ENCODE measurements at places on chromosomes 13 and 19.
A peak's percentile ranks its signal among the peaks of the same experiment; 100 is the strongest.

DNA sequence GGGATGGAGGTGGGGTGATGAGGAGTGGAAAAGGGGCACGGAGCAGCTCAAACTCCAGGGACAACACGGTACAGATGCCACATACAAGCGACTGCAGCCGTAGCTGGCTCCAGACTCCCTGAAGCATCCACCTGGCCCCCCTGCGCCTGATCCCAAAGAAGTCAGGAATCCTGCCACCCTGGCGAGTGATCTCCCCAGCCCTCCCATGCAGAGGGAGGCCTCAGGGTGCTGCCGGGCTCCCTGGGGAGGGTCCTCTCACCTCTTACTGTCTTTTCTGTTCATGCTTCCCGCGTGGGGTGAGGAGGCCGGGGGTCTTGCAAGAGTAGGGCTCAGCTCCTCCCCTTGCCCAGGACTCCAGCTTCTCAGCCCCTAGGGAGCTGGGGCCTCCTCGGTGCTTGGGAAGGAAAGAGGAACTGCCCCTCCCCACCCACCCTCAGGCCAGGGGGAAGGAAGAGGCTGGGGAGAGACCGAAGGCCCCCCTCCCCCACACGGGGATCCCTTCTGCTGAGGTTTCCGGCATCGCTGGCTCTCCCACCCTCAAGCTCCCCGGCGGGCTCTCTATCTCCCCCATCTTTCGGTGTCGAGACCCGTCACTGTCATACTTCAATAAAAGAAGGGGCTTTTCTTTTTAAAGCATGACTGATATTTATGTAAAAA, at the start of gene RASGRP4:
RASGRP4 (minus strand) TSS at position 410 of the 657 bp plus-strand sequence; CDS start at position 282, 128 bp downstream.
- DNase-seq: peak; percentile 11

- peak; percentile 66 for DNase-seq
Observed at GRCh38 chr13:27006519-27007161, 165.0 kb downstream of the USP12 start.

DNA sequence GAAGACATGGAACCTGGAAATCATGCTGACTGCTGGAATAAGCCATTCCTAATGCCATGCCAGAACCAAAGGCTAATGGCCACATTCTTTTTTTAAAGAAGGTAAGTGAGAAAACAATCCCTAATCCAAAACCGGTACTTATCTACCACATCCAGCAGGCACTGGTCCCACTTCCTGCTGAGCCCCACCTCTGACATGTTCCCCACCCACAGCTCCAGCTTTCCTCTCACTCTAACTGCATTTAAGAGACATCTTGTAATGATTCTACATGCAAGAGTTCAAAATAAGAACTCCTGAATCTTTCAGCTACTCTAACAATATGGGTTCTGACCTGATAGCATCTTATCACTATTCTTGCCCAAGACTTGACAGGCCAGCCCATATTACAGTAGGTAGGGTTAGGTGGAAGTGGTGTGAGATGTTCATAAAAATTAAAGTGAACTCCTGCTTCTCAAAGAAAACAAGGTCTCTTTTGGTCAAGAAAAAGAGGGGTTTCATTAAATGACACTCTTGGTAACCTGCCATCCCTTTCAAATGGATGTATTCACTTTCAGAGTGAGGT, 41.9 kb downstream of the N4BP2L2 start:
- DNase-seq: no peak

DNA sequence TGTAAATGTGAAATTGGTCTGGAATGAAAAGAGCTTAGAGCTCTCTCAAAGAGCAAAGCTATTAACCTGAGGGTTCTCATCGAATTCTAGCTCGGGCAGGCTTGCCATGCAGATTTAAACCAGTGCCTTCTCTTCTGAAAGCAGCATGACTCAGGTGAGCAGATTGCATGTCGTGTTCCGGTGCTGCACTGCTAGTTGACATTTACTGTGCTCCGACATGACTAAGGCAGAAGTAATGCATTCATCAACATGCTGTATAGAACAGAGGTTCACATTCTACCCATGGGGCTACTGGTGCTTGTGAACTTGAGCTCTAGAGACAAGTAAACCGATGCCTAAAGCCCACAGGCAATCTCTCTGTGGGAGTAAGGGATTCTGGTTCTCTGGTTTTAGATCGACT, 947.7 kb downstream of the EFNB2 start:
- no peak for DNase-seq

- no peak for DNase-seq
Observed at GRCh38 chr19:51122112-51122981, 2.4 kb upstream of the SIGLEC9 start.

DNA sequence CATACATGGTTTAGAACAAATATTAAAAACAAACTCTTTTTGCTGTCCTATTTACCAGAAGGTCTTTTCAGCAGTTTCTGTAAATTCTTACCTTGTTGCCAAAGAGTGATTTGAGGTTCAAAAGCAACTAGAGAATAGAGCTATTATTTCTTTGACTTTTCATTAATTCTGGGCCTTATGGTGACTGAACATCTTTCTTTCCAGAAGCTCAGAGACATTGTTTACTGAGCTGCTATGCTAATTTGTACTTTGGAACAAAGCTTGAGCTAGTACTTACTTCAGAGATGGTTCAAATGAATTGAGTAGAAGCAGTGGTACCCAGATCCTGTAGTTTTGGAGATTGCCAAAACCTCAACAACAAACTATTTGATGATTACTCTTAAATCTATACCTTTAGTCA, 331.2 kb downstream of the SPRY2 start:
- no peak for DNase-seq

DNA sequence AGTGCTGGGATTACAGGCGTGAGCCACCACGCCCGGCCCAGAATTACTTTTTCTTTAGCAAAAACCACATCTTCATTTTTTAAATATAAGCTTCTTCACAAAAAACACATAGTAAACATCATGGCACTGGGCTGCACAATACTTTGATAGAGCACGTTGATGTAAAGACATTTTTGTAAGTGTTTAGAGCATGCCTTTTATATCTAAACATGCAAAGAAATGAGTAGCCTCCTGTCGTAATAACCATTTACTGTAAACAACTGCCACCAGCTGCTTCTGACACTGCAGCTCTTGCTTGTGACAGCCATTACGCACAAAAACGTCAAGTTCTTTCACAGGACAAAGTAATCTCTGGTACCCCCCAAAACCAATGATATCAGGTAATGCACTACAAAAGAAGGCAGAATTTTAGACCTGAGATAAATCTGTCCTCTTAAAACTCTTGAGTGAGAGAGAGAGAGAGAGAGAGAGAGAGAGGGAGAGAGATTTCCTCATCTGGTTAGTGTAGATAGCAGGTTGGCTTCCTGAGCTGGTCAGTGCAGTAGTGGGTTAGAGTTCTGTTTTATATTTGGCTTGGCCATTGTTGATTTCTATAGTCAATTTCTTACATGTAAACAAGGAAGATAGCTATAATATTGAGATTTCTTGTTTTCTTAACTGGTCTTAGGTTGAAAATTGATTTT, 6.7 kb upstream of the ZNF548 start:
- DNase-seq: no peak

- DNase-seq: no peak
Observed at GRCh38 chr19:13060233-13060963, 42.3 kb downstream of the LYL1 start.

DNA sequence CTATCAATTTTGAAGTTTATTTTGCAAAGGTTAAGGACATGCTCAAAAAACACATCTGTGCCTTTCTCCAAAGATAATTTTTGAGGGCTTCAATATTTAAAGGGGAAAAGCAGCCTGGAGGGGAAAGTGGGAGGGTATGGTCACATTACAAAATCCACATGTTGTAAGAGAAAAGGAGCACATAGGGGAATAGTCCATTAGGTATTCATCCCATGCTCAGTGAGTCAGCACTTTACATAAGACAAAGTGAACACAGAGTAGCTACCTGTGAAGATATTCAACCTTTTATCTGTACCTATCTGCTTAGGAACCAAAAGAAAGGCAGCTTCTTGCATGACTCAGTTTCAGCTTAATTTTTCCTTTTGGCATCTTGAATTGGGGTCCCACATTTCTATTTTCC, 932.0 kb downstream of the SLITRK6 start:
- no peak for DNase-seq

- peak; percentile 45 for DNase-seq
Observed at GRCh38 chr13:101474419-101474957, 22.0 kb downstream of the ITGBL1 start.

DNA sequence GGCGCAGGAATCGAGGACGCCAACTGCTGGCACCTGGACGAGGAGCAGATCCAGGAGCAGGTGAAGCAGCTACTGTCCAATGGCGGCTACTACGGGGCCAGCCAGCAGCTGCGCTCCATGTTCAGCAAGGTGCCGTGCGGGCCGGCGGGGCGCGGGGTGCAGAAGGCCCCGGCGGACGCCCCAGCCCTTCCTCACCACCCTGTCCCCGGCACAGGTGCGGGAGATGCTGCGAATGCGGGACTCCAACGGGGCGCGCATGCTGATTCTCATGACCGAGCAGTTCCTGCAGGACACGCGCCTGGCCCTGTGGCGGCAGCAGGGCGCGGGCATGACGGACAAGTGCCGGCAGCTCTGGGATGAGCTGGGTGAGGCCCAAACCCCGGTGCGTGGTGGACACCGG, 13.6 kb downstream of the ZSWIM4 start:
- DNase-seq: no peak

DNA sequence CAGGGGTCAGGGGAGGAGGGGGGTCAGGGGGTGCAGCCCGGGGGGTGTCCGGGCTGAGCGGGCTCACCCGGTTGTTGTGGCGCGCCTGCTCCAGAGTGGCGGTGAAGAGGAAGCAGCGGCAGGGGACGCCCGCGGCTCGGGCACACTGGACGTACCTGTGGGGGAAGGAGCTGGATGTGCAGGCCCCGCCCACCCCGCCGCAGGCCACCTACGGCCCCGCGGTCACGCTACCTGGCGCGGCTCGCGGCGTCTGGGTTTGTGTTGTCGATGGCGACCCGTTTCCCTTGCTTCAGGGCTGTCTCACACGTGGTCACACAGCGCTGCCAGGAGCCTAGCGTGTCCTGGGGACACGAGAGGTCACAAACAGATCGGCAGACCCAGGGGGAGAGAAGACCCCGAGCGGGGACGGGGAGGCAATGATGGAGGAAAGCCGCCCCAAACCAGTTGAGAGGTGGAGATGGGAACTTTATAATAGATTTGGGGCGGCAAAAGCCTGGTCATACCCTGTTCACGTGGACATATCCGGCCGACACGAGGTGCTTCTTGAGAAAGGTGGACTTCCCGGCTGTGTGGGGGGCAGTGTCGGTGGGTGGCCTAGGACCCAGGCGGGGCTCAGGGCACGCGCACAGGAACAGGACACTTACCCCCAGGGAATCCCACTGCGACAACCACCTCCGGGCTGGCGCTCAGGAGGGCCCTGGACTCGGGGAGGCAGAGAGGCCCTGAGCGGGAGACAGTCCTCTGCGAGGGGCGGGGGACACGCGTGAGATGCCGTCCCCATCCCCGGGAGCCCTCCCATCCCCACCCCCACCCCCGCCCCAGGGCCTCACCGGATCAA, 5.6 kb downstream of the PNKP start:
- DNase-seq: no peak

GRCh38 chr13:110109140-110109783, 197.7 kb downstream of the COL4A1 start:
- no peak for DNase-seq

- no peak for DNase-seq
Observed at GRCh38 chr13:60018536-60018935, 145.2 kb downstream of the DIAPH3 start.

DNA sequence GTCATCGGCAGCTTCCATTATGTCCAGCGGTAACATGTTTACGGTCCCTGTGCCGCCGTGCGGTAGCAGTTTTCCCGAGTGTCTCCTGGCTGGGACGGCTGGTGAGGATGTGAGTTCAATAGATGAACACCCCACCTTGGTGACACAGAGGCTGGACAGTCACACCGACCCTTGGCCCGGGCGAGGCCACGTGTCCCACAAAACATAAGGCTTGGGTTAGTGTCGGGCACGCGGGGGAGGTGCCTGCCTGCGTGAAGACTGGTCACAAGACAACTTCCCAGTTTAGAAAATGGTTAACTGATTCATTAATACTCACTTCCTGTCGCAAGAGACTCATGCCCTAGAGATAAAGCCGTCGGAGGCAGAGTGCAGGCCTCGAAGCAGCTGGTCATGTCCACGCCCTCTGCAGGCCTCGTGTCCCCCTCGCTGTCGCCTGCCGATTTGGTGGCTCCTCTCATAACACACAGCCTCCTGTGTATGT, 17.2 kb downstream of the RASA3 start:
- DNase-seq: no peak

DNA sequence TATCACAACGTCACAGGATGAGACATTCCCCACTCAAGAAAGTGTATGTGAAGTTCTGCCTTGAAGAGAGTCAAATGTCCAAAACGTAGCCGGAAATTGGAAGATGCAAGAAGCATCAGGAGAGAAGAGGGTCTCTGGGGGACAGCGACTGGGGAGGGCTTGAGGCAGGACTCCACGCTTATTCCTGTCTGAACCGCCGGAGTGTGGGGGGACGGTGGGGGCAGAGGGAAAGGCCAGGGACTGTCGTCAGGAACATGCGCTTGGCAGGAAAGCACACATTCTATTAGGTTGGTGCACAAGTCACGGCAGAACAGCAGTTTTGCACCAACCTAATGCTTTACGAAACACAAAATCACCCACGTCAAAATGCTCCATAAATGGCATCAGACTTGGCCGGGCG, 95.3 kb upstream of the TM9SF2 start:
- no peak for DNase-seq

DNA sequence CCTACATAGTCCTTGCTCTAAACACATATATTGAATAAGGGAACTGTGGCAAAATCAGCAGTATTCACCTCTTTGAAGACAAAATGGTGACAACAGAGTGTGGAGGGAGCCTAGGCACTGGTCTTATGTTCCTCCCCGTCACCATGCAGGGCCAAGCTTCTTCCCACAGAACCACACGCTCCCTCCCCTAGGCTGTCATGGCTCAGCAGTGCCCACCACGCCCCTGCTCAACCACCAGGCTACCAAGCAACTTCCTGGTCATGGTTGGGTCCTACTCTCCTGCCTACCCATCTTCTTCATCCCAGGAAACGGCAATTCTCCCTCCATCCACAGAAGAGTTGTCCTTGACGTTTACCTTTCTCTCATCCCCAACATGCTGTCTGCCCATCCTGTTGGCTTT, 126.1 kb downstream of the CRYL1 start:
- DNase-seq: no peak

DNA sequence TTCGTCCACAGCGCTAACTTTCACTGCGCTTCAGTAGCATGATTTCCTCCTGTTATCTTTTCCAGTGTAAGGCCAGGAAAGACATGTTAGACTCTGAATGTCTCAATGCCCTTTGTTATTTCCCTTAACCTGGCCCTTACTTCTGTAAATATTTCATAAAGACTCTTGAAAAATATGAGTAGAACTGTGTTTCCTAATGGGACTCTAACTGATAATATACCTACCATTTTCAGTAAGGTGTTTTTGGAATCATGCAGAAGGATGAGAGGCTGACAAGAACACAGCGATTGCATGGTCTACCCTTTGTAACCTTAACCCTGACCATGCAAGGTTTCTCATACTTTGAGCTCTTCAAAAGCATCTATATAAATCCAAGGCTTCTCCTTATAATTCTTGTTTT, 550.1 kb downstream of the SLITRK6 start:
- no peak for DNase-seq

DNA sequence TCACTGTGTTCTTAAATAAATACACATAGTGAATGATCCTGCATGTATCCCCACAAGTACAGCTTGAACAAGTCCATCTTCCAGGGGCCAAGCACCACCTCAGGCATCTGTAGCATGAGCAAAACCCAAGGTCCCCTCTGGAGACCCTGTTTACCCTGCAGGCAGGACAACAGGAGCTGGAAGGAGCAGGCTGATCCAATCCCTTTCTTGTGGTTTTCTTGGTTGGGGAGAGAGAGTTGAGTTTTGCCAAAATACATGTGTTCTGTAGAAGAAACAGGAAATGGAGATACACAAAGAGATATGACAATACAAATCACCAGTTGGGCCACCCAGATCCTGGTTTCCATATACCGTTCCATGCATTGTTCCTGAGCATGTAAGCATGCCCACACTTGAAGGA, 92.8 kb downstream of the SHISA2 start:
- no peak for DNase-seq

Measured in putamen (tissue), 1 donor.